ENCODE measurements at places on chromosomes 5 and 9. TPM values are rescaled to one million over a fixed set of nuclear protein-coding genes. Genes with fewer than 3 reads are reported as not detected.
A peak's percentile ranks its signal among the peaks of the same experiment; 100 is the strongest.

DNA sequence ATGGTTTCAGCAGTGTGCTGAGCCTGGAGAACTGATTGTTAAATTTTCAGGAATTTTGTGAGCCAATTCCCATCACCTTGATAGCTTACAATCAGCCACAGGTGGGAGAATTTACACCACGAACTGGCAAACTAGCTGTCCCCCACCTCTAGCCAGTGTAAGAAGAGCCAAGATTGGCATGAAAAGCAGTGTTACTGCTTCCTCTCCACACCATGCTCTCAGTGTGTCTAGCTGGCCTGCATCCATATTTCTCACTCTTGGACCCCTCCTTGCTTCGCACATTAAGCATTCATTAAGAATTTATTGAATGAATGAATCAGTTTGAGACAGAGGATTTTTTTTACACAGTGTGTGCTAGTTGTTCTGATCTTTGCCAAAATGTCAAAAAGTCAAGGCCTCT is 36.7 kb upstream of the MAN2A1 start:
- no peak for DNase-seq

DNA sequence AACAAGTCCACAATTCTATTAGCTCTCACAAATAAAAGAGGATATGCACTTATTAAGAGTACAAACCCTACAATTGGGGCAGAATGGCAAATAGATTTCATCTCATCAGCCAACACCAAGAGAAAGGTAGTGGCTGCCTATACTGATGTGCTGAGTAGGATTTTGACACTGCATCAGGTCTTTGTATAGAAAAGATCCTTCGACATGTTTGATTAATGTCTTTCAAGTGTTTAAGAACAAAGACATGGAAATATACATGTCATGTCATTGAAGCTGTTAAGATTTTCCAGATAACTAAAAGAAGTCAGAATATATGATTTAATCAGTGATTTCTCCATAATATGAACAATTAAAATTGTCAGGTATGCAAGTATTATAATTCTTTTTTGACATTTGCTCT is 238.7 kb upstream of the GRAMD2B start:
- DNase-seq, result no peak

DNA sequence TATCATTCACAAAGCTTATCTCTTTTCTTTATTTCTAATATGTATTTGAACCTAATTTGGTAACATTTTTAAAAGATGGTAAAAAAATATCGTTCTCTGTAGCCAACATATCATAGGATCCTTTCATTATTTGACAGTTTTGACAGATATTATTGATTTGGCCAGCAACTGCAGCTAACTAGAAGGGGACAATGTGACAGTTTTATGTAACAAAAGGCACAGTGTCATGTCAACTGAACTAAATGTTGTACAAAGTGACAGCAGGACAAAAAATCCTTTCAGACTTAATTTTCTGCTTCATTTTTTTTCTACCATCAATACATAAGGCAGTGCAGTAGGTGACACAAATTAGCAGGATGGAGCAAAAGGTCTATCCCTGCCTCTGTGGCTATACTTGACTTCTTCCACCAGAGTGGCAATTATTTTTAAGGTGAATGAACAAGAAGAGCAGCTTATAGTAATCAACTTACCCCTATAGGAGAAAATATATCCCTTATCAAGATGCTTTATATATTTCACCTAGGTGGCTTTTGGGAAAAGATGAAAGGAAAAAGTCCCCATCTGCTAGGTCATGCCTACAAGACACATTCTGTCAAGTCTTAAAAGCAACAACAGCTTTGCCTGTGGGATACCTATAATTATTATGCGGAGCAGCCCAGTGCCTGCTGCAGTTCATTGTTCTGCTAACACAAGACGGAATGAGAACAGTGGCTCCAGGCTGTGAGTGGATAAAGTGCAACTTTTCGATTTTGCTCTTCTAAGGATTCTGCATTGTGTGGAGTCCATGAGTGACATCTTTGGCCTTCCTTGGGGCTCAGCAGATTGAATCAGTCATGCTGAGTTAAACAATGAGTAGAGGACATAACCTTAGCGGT is 694.9 kb downstream of the ISL1 start:
- no peak for DNase-seq

GRCh38 chr5:139004374-139005307 is 129.5 kb upstream of the LRRTM2 start:
- DNase-seq, result no peak

DNA sequence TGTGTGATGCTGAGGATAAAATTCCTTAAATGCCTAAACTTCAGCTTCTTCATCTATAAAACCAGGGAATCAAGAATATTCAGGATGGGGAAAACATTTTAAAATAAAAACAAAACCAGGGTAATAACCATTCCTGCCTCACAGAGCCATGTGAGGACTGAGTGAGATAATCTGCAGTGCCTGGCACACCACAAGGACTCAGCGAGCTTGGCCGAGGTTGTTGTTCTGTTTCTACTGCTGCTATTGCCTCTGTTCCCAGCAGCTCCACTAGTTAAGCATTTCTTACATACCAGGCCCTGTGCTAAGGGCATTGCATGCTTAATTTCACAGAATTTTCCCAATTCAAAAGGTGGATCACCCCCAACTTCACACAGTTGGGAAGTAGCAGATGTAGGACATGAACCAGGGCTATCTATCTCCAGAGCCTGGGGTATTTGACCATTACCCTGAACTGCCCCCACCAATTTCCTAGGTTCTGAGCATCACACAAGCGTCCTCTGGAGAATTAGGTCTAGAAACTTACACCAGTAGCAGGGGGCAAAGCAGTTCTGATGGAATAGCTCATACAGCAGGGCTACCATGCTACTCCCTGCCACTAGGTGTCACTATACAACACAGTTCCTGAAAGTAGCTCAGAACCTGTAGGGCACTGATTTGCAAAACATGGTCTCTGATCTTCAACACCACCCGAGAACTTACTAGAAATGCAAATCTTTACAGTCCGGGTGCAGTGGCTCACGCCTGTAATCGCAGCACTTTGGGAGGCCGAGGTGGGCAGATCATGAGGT is 74.3 kb downstream of the LRSAM1 start:
- no peak for DNase-seq

- DNase-seq, result no peak
These were observed 5.4 kb upstream of the TIFAB start for GRCh38 chr5:135457424-135458071.

GRCh38 chr9:70668751-70669150 is 254.3 kb upstream of the KLF9 start:
- DNase-seq, result peak; percentile 43

The NME5 gene
- total RNA-seq, result 24.2 TPM

The ARL10 gene
- 27.0 TPM for total RNA-seq

The GPRIN1 gene
- total RNA-seq, result 44.5 TPM

Measured in dorsolateral prefrontal cortex (tissue), 122 donors.